ENCODE measurements at places on chromosomes 1 and 21.

- peak; percentile 78 for DNase-seq
Measured at GRCh38 chr1:110495926-110496600, 22.9 kb downstream of the KCNA10 start.

- DNase-seq, result no peak
Measured at GRCh38 chr1:188043536-188044245, 1214.9 kb downstream of the PLA2G4A start.

DNA sequence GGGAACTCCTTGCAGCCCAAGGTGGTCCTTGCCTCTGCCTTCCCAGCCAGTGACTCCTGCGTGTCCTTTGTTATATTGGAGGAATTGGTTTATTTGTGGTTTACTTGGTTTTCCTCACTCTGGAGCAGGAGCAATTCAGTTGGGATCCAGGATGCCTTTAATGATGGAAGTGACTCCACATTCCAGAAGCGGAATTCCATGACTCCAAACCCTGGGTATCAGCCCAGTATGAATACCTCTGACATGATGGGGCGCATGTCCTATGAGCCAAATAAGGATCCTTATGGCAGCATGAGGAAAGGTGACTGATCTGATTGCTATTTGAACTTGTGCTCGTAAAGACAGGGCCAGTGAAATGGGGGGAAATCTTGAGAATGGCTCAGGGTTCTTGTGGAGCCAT lies 15.1 kb upstream of the PIGV start:
- DNase-seq, result no peak

GRCh38 chr1:159866066-159866465 lies 3.6 kb upstream of the VSIG8 start:
- DNase-seq, result no peak

Measured in progenitor cell of endocrine pancreas (in vitro differentiated cells).